ENCODE measurements at places on chromosomes 13 and 19. TPM values are rescaled to one million over a fixed set of nuclear protein-coding genes. Genes with fewer than 3 reads are reported as not detected.

GRCh38 chr13:36431204-36432105, 840 bp upstream of the CCNA1 start:
- no peak for DNase-seq

GRCh38 chr19:14748601-14749000, 29.8 kb downstream of the ADGRE2 start:
- no peak for DNase-seq

Gene ZNF497
- total RNA-seq = 4.7 TPM

- no peak for DNase-seq
These were observed 12.7 kb upstream of the ZNF724 start for GRCh38 chr19:23262920-23263319.

Gene APLP1
- 121 TPM for total RNA-seq

Gene GSX1
- not detected for total RNA-seq

Gene ABHD13
- 4.8 TPM for total RNA-seq

- DNase-seq = no peak
These were observed 25.6 kb downstream of the NOSIP start for GRCh38 chr19:49554701-49555181.

Gene CCL25
- total RNA-seq = 19.6 TPM

DNA sequence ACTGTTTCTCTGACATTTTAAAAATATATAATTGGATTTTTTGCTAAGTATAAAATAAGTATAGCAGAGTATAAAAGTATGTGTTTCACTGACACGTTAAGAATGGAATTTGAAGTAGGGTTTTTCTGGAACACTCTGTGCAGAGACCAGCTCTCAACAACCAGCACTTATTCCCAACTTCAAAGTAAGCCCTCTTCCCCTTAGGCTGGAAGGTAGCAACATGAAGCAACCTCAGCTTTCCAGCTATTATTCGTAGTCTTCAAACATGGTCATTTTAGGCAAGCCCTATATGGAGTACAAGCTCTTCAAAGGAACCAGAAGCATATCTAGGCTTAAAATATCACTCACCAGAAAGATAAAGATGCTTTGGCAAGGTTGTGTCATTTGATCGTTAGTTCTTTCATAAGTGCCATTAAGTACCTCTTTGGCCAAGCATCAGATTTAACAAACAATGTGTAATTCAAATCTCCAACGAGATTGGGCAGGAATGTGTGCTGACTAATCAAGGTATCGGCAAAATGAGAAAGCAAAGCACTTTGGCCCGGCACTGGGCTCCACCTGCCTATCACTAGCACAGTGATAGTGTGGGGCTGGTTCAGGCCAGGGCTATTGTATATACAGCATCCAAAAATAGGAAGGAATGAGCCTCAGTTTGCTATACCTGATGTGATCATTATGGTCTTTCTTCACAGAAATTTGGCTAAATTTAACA, 95.9 kb upstream of the FREM2 start:
- DNase-seq = no peak

DNA sequence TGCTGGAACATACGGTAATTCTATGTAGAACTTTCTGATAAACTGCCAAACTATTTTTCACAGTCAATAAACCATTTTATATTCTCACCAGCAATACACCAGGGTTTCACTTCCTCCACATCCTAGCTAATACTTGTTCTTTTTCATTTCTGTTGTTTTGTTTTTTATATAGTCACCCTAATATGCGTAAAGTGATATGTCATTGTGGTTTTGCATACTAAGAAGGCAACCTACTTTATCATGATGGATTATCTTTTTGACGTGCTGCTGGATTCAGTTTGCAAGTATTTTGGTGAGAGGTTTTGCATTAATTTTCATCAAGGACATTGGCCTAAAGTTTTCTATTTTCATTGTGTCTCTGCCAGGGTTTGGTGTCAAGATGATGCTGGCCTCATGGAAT, 1384.1 kb downstream of the UQCRFS1 start:
- no peak for DNase-seq

DNA sequence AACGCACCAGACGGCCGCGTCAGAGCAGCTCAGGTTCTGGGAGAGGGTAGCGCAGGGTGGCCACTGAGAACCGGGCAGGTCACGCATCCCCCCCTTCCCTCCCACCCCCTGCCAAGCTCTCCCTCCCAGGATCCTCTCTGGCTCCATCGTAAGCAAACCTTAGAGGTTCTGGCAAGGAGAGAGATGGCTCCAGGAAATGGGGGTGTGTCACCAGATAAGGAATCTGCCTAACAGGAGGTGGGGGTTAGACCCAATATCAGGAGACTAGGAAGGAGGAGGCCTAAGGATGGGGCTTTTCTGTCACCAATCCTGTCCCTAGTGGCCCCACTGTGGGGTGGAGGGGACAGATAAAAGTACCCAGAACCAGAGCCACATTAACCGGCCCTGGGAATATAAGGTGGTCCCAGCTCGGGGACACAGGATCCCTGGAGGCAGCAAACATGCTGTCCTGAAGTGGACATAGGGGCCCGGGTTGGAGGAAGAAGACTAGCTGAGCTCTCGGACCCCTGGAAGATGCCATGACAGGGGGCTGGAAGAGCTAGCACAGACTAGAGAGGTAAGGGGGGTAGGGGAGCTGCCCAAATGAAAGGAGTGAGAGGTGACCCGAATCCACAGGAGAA, 1.9 kb downstream of the PPP1R12C start:
- DNase-seq = no peak

Gene NKG7
- not detected for total RNA-seq

Gene CACNG6
- not detected for total RNA-seq

GRCh38 chr19:16901491-16902175, 12.8 kb downstream of the F2RL3 start:
- no peak for DNase-seq

DNA sequence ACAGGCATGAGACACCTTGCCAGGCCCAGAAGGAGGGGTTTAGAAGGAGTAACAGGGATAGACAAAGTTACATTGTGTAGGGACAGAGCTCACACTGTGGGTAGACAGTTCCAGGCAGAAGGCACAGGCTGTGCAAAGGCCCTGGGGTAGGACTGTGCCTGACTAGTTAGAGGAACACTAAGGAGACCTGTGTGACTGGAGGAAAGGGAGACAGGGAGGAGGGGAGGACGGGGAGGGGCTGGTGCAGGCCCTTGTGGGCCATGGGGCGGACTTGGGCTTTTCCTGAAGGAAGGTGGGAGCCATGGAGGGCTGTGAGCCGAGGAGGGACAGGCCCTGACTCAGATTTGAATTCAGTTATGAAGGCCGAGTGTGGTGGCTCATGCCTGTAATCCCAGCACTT, 14.6 kb upstream of the GNA11 start:
- no peak for DNase-seq

GRCh38 chr13:93771227-93771626, 544.6 kb downstream of the GPC6 start:
- DNase-seq = no peak

DNA sequence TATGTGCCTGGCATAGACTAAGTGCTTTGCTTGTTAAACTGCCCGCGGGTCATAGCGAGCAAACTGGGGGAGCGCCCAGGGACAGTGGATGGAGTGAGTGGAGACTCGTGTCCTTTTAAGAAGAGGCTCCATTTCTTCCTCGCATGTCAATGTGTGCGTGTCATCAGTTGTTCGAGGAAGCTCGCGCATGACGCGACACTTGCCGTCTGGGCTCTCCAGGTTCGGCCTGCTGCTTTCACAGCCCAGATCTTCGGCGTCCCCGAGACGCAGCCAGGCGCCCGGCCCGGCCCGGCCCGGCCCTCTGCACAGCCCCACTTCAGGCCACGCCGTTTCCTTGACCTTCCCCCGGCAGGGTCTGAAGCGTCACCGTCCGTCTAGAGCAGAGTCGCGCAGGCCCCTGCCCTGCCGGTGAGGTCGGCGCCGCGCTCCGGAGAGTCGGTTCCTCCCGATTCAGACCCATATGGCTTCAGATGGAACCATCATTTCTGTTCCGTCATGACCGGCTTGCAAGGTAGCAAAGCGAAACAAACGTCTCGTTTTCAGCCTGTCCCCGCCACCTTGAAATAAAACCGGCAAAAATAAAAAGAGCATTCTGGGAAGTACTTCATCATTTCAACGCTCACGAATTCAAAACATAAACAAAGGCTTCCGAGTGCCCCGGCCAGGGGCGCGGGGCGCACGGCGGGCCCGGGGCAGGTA, 599 bp upstream of the ARHGEF7 start:
- DNase-seq = peak; percentile 61

Gene PLVAP
- not detected for total RNA-seq

- peak; percentile 47 for DNase-seq
These were observed 6.6 kb downstream of the AKT2 start for GRCh38 chr19:40278361-40279035.

GRCh38 chr13:44362394-44363040, 11.1 kb upstream of the SERP2 start:
- DNase-seq = no peak

- no peak for DNase-seq
These were observed 53.0 kb upstream of the ATP12A start for GRCh38 chr13:24627090-24627714.

Gene C2CD4C
- total RNA-seq = 6.0 TPM

GRCh38 chr13:35501661-35502235, 25.3 kb upstream of the MAB21L1 start:
- peak; percentile 80 for DNase-seq

Gene GPC5
- 3.4 TPM for total RNA-seq

GRCh38 chr13:19680751-19681150, 47.3 kb downstream of the MPHOSPH8 start:
- no peak for DNase-seq

- no peak for DNase-seq
These were observed 24.6 kb downstream of the ZMYM5 start for GRCh38 chr13:19838865-19839275.

DNA sequence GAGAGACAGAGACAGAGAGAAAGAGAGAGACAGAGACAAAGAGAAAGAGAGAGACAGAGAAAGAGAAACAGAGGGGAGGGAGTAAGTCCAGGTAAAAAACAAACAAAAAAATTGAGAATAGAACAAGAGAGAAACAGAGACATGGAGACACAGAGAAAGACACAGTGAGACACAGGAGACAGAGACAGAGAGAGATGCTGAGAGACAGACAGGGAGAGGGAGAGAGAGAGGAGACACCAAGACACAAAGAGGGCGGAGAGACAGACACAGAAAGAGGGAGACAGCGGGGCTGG, 5.8 kb upstream of the PROZ start:
- no peak for DNase-seq

DNA sequence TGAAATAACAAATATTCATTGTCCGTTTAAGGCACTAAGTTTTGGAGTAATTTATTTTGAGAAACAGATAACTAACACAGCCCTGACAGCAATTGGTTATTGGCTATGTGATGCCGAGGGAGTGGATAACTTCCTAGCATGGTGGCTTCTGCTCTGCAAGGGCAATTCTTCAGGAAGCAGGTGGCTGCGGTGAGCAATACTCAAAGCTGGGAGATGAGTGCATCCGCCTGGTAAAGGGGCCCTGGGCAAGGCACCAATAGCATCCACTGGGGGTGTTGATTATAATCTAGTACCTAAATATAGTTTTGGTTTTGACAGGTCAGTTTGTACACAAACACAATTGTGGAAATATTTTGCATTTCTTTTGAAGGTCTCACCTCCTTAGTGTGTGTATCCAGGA, 41.0 kb downstream of the CCDC70 start:
- no peak for DNase-seq

Gene THAP8
- 0.37 TPM for total RNA-seq

GRCh38 chr19:36128392-36128736, 11.5 kb upstream of the CAPNS1 start:
- DNase-seq = no peak

DNA sequence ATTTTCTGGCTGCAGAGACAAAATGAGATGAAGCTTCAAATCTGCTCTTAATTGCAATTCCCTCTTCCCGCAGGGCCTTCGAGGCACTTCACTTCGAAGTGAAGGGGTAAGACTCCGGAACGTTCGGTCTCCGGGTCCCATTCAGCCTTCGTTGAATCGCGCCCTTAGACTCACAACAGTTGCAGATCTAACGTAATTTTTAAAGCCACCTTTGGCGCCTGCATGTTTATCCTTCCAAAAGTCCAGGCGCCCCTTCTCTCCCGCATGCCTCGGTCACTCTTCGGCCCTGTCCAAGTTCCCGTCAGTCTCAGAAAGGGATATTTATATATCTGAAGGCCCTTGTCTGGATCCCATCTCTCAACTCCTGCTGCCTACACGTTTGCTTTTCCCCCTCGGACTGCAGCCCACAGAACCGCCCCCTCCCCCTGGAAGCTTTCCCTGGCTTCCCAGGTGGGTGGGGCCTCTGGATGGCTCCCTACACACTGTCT, 915 bp upstream of the KCTD12 start:
- DNase-seq = no peak

All from G401 (cell line).